NCI-H1105 treated with DMSO at 0.1 percent for 48 hours (cell line): ENCODE measurements at places on chromosomes 3 and 15.

DNA sequence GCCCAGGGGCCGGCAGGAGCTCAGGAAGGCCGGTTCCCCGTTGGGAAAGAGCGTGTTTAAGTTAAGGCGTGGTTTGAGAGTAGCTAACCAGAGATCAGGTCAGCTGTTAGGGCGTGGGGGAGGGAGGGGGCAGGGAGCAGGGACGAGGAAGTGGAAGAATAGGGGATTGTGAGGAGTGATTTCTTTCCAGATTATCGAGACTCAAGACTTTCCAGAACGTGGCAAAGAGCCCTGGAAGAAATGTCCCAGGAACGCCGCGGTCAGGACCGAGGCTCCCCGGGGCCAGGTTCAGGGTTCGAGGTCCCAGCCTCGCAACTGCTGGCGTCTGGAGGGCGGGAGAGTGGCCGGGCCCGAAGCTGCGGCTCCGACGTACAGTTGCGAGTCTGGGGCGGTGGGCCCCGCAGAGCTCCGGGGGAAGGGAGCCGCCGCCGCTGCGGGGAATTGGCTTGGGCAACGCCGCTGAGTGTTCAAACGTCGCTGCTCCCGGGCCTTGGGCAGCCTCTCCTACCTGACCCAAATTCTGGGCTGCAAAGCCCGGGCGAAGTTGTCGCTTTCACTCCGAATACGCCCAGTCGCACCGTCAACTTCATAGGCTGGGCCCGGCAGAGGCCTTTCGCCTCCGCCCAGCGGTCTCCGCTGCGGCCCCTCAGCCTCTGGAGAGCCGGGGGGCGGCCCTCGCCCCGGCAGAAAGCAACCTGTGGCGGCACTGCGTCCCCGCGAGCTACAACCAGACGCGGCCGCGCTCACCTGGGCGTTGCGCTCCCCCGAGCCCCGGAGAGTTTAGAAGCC, 9.5 kb downstream of the ISL2 start:
- no peak for DNase-seq

DNA sequence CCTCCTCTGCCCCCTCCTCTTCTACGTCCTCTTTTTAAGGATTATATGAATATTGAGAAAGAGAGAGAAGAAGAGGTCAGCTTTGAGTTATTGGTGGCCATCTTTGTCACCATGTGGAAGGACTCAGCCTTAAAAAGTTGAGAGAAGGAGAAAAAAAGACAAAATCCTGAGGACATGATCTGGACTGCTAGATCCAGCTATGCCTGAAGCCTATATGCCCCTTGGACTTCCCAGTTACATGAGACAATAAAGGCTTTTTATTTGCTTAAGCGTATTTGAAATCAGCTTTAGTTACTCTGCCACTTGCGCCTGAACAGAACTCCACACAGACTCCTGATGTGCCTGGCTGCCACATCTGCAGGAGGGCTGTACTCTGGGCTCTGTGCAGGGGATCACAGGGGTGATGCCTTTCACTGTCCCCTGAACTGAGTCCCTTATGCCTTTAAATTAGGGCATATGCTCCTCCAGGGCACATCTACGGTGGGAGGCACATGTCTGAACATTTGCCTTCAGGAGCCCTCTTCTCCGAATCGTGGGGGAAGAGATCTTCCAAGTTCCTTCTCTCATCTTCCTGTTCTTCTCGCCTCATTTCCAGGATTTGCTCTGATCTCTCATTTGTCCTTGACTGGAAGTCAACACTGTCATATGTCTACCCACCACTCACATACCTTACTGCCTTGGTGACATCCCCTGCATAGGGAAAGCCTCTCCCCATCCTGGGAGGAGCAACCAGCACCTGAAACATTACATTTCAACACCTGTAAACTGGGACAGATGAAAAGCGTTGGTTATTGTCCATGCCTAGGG, 14.0 kb upstream of the PLA2G4E start:
- no peak for DNase-seq

DNA sequence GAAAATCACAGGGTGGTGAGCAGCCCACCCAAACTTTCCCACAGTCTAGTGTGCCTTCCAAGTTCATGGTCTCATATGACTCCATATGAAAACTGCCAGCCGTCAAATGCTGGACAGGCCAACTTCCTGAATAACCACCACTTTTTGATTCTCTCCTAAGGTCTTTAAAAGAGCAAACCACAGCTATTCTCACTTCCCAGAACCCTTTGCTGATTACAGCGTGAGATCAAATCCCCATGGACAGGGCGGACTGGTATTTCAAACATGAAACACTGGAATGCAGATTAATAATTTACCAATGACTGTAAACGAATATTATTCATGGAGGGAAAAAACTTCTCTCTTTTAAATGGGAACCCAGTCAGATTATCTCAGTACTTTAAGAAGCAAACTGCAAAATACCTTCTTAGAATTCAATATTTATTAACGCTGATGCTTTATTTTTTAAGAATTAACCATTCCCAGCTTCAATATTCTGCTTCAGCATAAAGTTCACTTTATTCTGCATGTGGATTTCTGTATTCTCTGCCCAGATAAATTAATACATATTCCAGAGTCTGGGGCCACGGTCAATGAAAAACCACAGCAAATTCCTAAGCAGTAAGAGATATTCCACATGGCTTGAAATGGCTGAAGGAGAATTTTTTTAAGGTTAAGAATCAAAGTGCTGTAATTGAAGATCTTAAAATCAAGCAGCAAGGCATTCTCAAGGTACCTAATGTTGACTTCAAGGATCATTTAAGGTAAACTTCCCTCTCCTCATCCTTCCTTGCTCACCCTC, 42.9 kb downstream of the MYO1E start:
- no peak for DNase-seq

DNA sequence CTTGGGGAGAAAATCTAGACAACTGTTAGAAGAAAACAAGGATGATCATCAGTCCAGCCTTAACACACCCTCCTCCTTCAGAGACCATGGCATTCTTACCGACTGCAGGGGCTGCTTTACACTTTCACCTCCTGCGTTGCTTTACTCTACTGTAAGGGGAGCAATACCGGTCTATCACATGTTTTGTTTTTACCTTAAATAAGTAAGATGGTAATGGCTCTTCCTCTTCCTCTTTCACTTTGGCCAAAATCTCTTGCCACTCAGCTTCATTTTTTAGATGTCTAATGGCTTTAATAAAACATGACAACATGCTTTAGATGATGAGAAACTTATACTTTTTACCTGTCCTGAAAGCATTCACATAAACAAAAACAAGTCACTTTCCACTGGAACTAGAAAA, 33.4 kb upstream of the STIMATE start:
- DNase-seq, result no peak

- no peak for DNase-seq
Measured at GRCh38 chr3:37625051-37625450, 236.6 kb upstream of the CTDSPL start.

DNA sequence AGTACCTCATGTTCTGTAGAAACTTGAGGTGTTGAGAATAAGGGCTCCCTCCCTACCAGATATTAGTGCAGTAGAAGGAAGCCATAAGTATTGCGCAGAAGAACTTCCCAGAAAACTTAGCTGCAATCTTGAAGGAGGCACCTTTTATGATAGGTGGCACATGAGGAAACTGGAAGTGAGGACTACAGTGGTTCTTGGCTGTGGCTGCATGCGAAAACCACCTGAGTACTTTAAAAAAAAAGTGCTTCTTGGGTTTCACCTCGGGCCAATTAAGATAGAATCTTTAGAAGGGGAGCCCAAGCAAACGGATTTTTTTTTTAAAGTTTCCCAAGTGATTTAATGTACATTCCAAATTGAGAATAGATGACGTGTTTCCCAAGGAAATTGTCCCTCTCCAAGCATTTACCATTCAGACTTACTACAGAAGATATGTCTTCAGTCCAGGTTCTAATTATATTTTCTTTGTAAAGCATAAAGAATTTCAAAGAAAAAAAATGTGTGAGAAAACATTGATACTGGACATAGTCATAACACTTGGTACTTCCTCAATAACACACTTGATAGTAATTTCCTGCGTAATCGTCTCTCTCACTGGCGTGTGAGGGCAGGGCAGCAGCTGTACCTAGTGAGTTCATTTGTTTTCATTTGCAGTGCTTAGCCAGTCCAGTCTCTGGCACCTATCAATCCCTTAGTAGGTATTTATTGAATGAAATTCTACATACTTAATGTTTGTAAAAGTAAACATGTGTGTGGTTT, 12.3 kb upstream of the NR1I2 start:
- DNase-seq, result no peak

DNA sequence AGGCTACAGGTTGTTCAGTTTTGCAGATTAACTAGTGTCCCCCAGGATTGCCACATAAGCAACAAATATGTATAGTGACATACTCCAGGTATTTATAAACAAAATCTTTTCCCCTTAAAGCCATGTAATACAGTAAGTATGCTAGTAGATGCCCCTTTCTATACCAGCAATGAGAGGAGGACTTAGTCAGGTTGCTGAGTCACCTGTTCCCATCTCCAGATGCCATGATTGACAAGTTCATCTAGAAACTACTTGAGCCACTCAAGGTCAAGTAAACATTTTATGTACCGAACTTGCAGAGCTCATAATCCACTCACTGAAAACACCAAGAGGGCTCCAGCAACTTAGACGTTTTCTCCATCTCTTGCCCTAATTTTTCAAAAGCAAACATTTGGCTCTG, 18.2 kb downstream of the SLC9A9 start:
- no peak for DNase-seq

- no peak for DNase-seq
Measured at GRCh38 chr3:8987226-8987625, 24.0 kb upstream of the RAD18 start.
